ENCODE measurements at places on chromosomes 5 and 9. TPM values are rescaled to one million over a fixed set of nuclear protein-coding genes. Genes with fewer than 3 reads are reported as not detected.
A peak's percentile ranks its signal among the peaks of the same experiment; 100 is the strongest.

DNA sequence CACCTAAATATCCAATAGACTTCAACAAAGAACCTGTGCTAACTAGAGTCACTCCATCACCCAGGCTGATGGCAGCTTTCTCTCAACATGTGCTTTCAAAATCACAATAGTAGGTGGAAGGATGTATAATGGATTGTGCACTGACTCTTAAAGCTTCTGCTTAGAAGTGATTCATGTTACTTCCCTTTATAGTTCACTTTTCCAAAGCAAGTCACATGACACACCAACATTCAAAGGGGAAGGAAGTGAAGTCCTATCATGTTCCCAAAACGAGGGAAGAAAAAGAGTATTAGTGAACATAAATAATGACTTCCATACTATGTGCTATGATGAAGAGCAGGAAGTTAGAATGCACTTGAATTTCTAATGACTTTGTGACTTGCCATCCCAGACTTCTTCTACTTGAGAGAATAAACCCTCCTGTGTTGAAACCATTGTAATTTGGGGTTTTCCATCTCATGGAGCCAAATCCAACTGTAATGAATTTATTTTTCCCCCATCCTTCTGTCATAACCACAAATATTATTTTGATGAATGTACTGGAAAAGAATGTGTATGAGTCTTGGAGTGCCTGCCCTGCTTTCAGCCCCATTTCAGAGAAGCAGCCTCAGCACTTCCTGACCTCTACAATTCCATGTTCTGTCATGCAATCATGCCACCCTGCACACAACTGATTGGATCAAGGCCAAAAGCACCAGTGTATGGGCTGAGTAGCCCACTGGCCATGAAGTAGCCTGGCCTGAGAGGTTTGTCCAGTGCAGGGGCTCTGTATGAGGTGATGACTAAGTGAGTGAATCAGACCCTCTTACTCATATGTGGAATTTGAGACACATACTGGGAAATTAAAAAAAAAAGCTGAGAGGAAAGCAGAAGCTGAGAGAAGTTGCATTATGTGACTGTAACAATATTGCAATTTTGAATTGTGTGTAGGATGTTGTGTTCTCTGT lies 525.9 kb upstream of the CLINT1 start:
- H3K4me1 ChIP-seq, result no peaks in the 10 kb centered on the region
- H3K27ac ChIP-seq, result no peak overlapping the region
- no peak overlapping the region for H3K4me3 ChIP-seq
- H3K27me3 ChIP-seq, result no peaks in the 10 kb centered on the region

DNA sequence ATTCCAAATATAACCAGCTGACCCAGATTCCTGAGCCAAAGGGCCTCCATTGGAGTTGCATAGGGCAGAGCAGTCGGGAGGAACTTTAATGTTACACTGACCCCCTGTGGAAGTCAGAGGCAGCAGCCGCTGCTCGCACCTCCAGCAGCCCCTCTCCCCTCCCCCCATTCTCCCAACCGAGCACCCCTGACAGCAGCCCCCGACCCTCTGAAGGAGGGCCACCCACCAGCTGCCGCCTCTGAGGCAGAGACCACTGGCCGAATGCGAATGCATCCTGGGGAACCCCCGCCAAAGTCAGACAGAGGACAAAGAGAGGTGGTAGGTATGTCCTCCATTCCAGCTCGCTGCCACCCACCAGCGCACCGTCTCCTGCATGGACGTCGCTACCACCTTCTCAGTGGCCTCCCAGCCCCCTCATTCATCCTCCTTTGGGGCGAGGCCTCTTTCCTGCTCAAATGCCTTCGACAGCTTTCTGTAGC lies 231.0 kb downstream of the CDK5RAP2 start:
- H3K27me3 ChIP-seq, result peaks cover 5% of the 10 kb centered on the region
- no peak overlapping the region for H3K27ac ChIP-seq
- H3K4me1 ChIP-seq, result no peaks in the 10 kb centered on the region
- no peak overlapping the region for H3K4me3 ChIP-seq
- peak; percentile 41 for DNase-seq
- H3K36me3 ChIP-seq, result no peaks in the 10 kb centered on the region

DNA sequence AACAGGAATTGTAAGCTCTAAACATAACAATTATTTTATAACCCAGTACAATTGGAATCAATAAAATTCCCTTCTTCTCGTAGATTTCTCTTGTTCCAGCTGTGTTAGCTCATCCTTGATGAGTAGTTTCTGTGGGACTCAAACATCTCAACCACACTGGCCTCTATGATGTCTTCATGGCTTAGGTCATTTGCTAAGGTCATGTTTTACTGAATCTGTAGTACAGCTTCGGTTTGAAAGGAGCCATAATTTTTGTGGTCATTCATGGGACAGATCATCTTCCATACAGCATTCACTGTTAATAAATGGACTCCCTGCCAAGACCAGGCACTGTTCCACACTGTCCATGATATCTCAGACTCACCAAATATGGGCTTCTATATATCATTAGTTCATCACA lies 369.0 kb upstream of the RFX3 start:
- H3K4me3 ChIP-seq, result no peak overlapping the region
- no peaks in the 10 kb centered on the region for H3K36me3 ChIP-seq
- no peak overlapping the region for H3K27ac ChIP-seq
- DNase-seq, result no peak

The PCDHGA1 gene
- 0.10 TPM for polyA plus RNA-seq

The FBLL1 gene
- polyA plus RNA-seq, result 1.9 TPM

DNA sequence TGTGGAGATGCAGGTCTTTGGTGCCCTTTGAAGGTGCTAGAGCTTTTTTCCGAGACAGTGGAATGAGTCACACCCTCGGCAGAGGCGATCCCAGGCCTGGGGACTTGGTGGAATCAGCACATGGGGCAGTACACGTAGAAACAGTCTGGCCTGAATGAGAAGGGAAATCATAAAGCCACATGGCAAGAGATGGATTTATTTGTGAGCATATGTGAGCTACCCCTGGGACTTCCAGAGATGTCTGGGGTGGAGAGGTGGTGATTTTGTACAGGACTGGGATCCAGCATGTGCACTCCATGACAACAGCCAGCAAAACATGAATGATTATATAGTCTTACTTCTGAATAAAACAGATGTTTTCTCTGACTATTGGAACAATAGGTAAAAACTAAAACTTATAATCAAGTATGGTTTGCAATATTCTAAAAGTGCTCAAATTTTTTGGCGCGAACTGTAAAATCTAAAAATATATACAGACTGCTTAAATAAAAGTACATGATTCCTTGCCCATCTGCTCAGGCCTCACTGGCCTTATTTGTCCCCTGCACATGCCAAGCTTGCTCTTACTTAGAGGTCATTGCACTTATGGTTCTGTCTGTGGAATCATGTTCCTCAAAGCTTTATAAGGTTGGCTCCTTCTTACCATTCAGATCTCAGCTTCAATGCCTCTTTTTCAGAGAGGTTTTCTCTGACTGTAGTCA lies 54.7 kb upstream of the SMARCA2 start:
- no peaks in the 10 kb centered on the region for H3K27me3 ChIP-seq
- no peak overlapping the region for H3K27ac ChIP-seq
- DNase-seq, result no peak
- no peaks in the 10 kb centered on the region for H3K36me3 ChIP-seq

DNA sequence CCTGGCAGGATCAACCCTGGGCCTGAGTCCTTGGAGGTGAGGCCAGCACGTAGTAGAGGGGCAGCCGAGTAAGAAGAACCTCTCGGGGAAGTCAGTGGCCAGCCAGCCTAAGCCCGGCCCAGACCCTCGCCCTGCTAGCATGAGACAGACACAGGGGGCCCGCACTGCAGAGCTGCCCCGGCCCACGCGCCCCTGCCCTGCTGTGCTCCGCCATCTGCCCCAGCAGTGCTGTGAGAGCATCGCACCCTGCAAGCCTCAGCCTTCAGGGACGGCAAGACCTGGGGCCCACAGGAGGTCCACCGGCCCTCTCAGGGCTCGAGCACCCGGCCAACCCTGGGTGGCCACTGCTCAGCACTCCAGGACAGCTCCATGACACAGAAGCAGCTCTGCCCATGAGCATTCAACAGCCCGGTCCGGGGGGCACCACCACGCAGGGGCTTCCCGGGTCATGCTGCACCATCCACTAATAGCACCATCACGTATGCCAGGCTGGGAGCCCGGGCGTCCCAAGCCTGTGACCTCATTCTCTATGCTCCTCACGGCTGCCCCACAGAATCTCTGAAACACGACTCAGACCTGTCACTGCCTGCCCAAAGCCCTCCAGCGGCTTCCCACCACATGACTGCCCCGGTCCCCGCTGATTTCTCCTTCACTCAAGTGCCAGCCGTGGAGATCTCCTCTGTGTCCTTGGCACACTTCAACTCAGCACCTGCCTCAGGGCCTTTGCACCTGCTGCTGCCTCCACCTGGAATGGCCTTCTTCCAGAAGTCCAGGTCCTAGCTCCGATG lies 38.1 kb downstream of the ADAMTS2 start:
- no peaks in the 10 kb centered on the region for H3K36me3 ChIP-seq
- H3K4me1 ChIP-seq, result no peaks in the 10 kb centered on the region
- H3K27ac ChIP-seq, result no peak overlapping the region
- no peak overlapping the region for H3K4me3 ChIP-seq

DNA sequence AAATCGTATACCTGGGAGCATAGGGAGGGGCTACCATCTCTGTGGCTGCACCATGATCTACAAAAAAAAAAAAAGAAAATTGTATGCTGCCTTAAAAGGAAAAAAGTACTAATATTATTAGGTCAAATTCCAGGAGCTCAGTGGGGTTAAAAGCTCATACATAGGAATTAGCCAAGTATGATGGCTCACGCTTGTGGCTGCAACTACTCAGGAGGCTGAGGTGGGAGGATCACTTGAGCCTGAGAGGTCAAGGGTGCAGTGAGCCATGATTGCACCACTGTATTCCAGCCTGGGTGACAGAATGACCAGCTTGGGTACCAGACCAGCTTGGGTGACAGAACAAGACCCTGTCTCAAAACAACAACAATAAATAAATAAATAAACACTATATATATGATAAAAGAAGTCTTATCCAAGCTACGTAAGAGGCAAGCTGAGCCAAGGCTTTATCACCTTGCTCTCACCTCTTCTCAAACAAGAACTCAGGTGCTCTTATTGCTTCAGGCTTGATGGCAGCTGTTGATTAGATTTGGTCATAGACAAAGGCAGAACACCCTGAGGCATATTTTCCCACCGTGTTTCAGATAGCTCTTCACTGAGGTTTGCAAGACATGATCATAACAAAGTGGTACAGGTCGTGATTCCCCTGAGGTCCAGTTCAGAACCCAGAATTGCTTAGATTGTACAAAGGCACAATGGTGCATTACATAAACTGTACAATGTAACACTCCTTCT lies 3.3 kb upstream of the FBXW11 start:
- no peak for DNase-seq
- no peak overlapping the region for H3K27ac ChIP-seq
- no peaks in the 10 kb centered on the region for H3K36me3 ChIP-seq
- H3K27me3 ChIP-seq, result no peaks in the 10 kb centered on the region

- H3K27me3 ChIP-seq, result no peaks in the 10 kb centered on the region
- H3K4me3 ChIP-seq, result no peak overlapping the region
- H3K36me3 ChIP-seq, result peaks cover 3% of the 10 kb centered on the region
- no peak overlapping the region for H3K27ac ChIP-seq
- H3K4me1 ChIP-seq, result no peaks in the 10 kb centered on the region
- no peak for DNase-seq
These were observed 33.0 kb downstream of the LMNB1 start for GRCh38 chr5:126809916-126810315.

DNA sequence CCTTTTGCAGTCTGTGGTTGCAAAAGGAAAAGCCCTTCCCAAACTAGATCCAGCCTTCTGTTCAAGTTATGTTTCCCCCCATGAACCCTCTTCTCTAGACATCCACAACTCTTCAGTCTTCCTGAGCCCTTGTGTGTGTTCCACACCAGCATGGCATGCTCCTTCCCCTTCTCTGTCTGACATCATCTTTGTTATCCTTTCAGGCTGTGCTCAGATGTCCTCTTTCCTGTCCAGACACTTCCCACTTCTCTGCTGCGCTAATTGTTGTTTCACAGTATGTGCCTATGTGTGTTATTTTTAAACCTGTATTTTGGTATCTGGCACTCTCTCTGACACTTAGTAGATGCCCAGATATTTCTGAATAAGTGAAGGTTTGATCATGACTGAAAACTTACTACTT lies 38.2 kb downstream of the FOCAD start:
- H3K4me1 ChIP-seq, result peaks cover 2% of the 10 kb centered on the region
- H3K27ac ChIP-seq, result no peak overlapping the region
- H3K4me3 ChIP-seq, result no peak overlapping the region

DNA sequence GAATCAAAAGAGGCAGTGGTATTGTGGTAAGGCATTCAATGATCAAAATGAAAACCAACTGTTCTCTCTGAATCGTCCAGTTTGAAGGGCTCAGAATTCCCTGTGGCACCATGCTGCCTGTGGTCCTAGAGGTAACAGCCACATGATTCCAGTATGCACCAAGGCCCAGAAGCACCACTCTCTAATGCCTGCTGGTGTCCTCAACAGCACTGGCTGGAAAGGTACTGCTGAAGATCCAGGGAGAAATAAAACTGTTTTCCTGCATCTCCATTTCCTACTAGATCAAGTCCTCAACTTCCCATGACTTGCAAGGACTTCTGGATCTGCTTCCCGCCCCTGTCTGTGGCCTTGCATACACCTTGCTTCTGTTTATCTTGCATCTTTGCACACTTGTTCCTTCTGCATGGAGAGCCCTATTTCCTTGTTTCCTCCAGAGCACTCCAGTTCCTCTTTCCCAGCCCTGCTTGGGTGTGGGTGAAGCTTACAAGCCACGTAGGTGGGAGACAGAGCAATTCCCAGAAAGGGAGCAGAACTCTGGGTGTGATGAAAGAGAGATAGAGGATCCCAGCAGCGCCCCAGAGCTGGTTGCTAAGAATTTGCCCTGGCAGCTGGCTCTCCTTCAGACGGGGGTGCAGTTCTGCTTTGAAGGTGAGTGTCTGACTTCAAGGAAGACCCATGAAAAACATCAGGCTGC lies 41.0 kb upstream of the EQTN start:
- H3K4me3 ChIP-seq, result no peak overlapping the region
- no peak overlapping the region for H3K27ac ChIP-seq
- peaks cover 29% of the 10 kb centered on the region for H3K4me1 ChIP-seq
- peak; percentile 66 for DNase-seq
- no peaks in the 10 kb centered on the region for H3K36me3 ChIP-seq

GRCh38 chr5:43421450-43422133 lies 9.4 kb upstream of the CCL28 start:
- no peaks in the 10 kb centered on the region for H3K27me3 ChIP-seq
- no peak overlapping the region for H3K4me3 ChIP-seq
- no peaks in the 10 kb centered on the region for H3K36me3 ChIP-seq
- DNase-seq, result no peak
- H3K27ac ChIP-seq, result peak overlapping the region; percentile 66
- no peaks in the 10 kb centered on the region for H3K4me1 ChIP-seq

The C9orf153 gene
- polyA plus RNA-seq, result not detected

Data from small intestine (tissue), 16 donors.